Muscle of leg (tissue), 16 donors: ENCODE measurements at places on chromosomes 11 and 22. TPM values are rescaled to one million over a fixed set of nuclear protein-coding genes. Genes with fewer than 3 reads are reported as not detected.

Gene TRPC6
- 10.8 TPM for polyA plus RNA-seq

Gene ALDH3B2
- polyA plus RNA-seq, result not detected

Gene TP53I11
- polyA plus RNA-seq, result 46.3 TPM

Gene PGR
- polyA plus RNA-seq, result not detected

Gene LRRN4CL
- 19.1 TPM for polyA plus RNA-seq

Gene SLC6A5
- not detected for polyA plus RNA-seq

- DNase-seq, result no peak
- no peak overlapping the region for H3K27ac ChIP-seq
- H3K36me3 ChIP-seq, result no peaks in the 10 kb centered on the region
- H3K4me3 ChIP-seq, result no peak overlapping the region
- no peaks in the 10 kb centered on the region for H3K4me1 ChIP-seq
- no peaks in the 10 kb centered on the region for H3K27me3 ChIP-seq
Observed at GRCh38 chr11:104127828-104128227, 36.1 kb downstream of the PDGFD start.

DNA sequence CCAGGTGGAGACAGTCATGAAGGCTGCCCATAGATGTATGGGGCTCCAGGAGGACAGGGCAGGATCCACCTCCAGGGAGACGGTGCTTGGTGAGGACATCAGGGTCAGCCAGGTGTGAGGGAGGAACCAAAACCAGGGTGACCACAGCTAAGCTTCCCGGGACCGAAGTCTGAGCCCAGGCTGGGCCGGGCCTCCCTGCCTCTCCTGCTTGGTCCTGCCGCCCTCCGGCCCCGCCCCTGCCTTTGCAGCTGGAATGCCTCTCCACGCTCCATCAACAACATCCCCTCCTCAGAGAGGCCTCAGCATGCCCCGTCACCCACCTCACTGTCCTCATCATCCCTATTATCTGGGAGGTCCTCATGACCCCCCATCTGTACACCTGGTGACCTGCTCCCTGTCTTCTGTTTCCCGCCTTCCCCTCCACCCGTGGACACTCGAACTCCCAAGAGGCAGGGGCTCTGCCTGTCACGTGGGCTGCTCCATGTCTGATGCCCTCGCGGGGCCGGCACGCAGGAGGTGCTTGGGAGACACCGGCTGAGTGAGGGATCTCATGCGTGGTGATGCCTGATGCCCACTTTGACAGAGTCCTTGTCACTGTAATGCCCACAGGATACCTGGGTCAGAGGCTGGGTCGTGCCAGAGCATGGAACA, 59.4 kb downstream of the RTL6 start:
- peaks cover 8% of the 10 kb centered on the region for H3K4me1 ChIP-seq
- H3K27ac ChIP-seq, result no peak overlapping the region
- no peak overlapping the region for H3K4me3 ChIP-seq

GRCh38 chr22:38733724-38734381, 21.9 kb downstream of the SUN2 start:
- DNase-seq, result peak; percentile 80
- H3K4me1 ChIP-seq, result peaks cover 25% of the 10 kb centered on the region
- no peak overlapping the region for H3K4me3 ChIP-seq
- peak overlapping the region; percentile 89 for H3K27ac ChIP-seq
- no peaks in the 10 kb centered on the region for H3K27me3 ChIP-seq
- H3K36me3 ChIP-seq, result peaks cover 87% of the 10 kb centered on the region

DNA sequence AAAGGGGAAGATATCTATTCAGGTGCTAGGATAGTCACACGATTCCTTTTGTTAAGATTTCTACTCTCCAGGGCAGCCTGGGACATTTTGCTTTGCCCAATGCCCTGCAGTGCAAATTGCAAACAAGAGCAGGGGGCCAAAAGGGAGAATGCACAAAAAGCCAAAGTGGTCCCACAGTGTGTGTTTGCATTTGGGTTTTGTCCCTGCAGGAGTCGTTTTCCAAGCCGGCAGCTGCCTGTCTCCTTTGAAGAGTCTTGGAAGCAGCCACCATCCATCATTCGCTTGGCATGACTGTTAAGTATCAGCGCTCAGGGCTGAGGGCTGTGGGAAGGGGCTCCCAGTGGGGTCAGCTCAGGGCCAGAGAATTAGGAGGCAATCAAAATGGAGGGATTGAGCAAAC, 184.7 kb downstream of the MIAT start:
- H3K36me3 ChIP-seq, result no peaks in the 10 kb centered on the region
- peaks cover 10% of the 10 kb centered on the region for H3K4me1 ChIP-seq
- DNase-seq, result no peak
- no peak overlapping the region for H3K27ac ChIP-seq
- peaks cover 13% of the 10 kb centered on the region for H3K27me3 ChIP-seq

GRCh38 chr11:85115798-85116197, 511.3 kb downstream of the DLG2 start:
- DNase-seq, result no peak
- no peaks in the 10 kb centered on the region for H3K36me3 ChIP-seq
- no peaks in the 10 kb centered on the region for H3K4me1 ChIP-seq
- no peak overlapping the region for H3K4me3 ChIP-seq

- H3K4me1 ChIP-seq, result peaks cover 41% of the 10 kb centered on the region
- no peaks in the 10 kb centered on the region for H3K36me3 ChIP-seq
- no peak for DNase-seq
- no peak overlapping the region for H3K4me3 ChIP-seq
- H3K27ac ChIP-seq, result peak overlapping the region; percentile 55
Observed at GRCh38 chr22:38033522-38034277, 23.5 kb upstream of the PICK1 start.

- no peak overlapping the region for H3K4me3 ChIP-seq
- no peak overlapping the region for H3K27ac ChIP-seq
- DNase-seq, result no peak
- no peaks in the 10 kb centered on the region for H3K4me1 ChIP-seq
- no peaks in the 10 kb centered on the region for H3K36me3 ChIP-seq
- H3K27me3 ChIP-seq, result no peaks in the 10 kb centered on the region
Observed at GRCh38 chr11:93444617-93445073, 98.5 kb downstream of the SMCO4 start.

GRCh38 chr22:24105013-24105360, 76.3 kb upstream of the SUSD2 start:
- H3K4me3 ChIP-seq, result no peak overlapping the region
- H3K27ac ChIP-seq, result peak overlapping the region; percentile 81
- no peaks in the 10 kb centered on the region for H3K27me3 ChIP-seq
- peaks cover 32% of the 10 kb centered on the region for H3K36me3 ChIP-seq

DNA sequence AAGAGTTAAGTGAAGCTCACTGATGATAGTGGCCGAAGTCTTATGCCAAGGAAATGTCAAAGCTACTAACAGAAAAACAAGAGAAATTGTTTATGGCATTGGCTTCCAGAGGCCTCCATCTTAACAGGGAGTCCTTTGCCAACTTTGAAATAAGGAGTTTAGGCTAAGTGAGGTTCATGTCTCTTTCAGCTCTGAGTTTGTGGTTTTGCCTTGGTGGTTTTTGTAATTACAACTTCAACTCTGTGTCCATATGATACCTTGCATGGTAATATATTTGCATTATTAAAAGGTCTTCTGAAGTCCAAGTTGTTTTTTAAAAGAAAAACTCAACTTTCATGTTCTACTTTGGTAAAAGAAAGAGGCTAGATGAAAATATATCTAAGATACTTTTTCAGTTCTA, 31.4 kb upstream of the ANO5 start:
- no peak for DNase-seq
- no peaks in the 10 kb centered on the region for H3K4me1 ChIP-seq
- no peak overlapping the region for H3K4me3 ChIP-seq
- H3K36me3 ChIP-seq, result no peaks in the 10 kb centered on the region
- no peak overlapping the region for H3K27ac ChIP-seq

GRCh38 chr11:43944761-43945311, 2.4 kb downstream of the C11orf96 start:
- peak overlapping the region; percentile 76 for H3K4me3 ChIP-seq
- peak overlapping the region; percentile 53 for H3K27ac ChIP-seq
- peaks cover 42% of the 10 kb centered on the region for H3K4me1 ChIP-seq
- peaks cover 43% of the 10 kb centered on the region for H3K27me3 ChIP-seq
- no peak for DNase-seq

- H3K27me3 ChIP-seq, result no peaks in the 10 kb centered on the region
- DNase-seq, result peak; percentile 53
- H3K4me1 ChIP-seq, result peaks cover 12% of the 10 kb centered on the region
- no peaks in the 10 kb centered on the region for H3K36me3 ChIP-seq
- H3K27ac ChIP-seq, result peak overlapping the region; percentile 100
Observed at GRCh38 chr11:130001461-130002351, 929 bp downstream of the PRDM10 start.

DNA sequence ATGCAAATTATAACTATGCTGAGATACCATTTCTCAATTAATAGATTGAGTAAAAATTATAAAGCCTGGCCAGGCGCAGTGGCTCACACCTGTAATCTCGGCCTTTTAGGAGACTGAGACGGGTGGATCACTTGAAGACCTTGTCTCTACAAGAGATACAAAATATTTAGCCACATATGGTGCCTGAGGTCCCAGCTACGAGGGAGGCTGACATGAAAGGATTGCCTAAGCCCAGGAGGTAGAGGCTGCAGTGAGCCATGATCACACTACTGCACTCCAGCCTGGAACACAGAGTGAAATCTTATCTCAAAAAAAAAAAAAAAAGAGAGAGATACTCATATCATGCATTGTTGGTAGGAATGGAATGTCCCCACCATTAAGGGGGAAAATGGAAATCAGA, 142.4 kb downstream of the RCN1 start:
- H3K4me1 ChIP-seq, result no peaks in the 10 kb centered on the region
- no peaks in the 10 kb centered on the region for H3K36me3 ChIP-seq
- no peak overlapping the region for H3K27ac ChIP-seq
- DNase-seq, result no peak
- H3K4me3 ChIP-seq, result no peak overlapping the region

GRCh38 chr22:32606181-32606580, 131.6 kb downstream of the FBXO7 start:
- DNase-seq, result no peak
- no peak overlapping the region for H3K4me3 ChIP-seq
- no peaks in the 10 kb centered on the region for H3K36me3 ChIP-seq
- H3K4me1 ChIP-seq, result peaks cover 5% of the 10 kb centered on the region
- no peak overlapping the region for H3K27ac ChIP-seq

DNA sequence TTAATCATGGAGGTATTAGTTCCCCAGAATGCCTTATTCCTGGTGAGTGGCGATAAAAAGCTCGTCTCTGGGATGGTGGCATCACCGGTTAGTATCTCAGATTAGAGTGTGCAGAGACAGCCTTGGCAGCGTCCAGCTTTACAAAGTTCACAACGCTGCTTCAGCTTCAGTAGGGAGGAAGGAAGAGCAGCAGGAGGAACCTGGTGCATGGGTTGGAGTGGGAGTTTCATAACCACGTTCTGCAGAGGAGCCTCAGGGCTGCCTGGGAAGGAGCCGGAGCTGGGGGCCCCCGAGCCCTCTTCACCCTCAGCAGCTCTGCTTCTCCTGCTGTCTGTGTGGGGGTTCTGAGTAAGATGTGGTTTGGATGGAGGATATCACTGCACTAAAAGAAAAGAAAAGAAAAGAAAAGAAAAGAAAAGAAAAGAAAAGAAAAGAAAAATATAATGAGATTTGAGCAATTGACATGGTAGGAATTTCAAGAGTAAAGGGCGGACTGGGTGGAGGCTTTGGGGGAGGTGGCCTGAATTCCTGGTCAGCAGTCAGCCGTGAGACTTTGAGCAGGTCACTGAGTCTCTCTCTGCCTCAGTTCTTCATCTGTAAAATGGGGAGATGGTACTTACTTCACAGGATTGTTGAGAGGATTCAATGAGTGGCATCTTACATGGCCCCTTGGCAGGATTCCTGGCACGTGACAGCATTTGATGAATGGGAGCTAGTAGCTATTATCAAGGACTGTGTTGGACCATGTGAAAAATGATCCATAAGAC, 6.5 kb downstream of the ASPHD2 start:
- H3K36me3 ChIP-seq, result no peaks in the 10 kb centered on the region
- H3K4me1 ChIP-seq, result no peaks in the 10 kb centered on the region
- DNase-seq, result no peak
- H3K27me3 ChIP-seq, result peaks cover 4% of the 10 kb centered on the region

- peak; percentile 75 for DNase-seq
- H3K4me1 ChIP-seq, result peaks cover 32% of the 10 kb centered on the region
- no peak overlapping the region for H3K4me3 ChIP-seq
- no peak overlapping the region for H3K27ac ChIP-seq
- no peaks in the 10 kb centered on the region for H3K27me3 ChIP-seq
- H3K36me3 ChIP-seq, result no peaks in the 10 kb centered on the region
Observed at GRCh38 chr11:122749005-122749687, 89.2 kb upstream of the CRTAM start.

GRCh38 chr11:16261836-16262644, 94.3 kb downstream of the SOX6 start:
- no peaks in the 10 kb centered on the region for H3K36me3 ChIP-seq
- H3K27ac ChIP-seq, result no peak overlapping the region
- DNase-seq, result no peak
